Activated CD4-positive, alpha-beta T cell treated with anti-CD3 and anti-CD28 coated beads, Interleukin-2, amount 10 ng/mL, durations not matched to agents 7 days and 5 days (primary cell): ENCODE measurements at places on chromosomes 2 and 18.
A peak's percentile ranks its signal among the peaks of the same experiment; 100 is the strongest.

DNA sequence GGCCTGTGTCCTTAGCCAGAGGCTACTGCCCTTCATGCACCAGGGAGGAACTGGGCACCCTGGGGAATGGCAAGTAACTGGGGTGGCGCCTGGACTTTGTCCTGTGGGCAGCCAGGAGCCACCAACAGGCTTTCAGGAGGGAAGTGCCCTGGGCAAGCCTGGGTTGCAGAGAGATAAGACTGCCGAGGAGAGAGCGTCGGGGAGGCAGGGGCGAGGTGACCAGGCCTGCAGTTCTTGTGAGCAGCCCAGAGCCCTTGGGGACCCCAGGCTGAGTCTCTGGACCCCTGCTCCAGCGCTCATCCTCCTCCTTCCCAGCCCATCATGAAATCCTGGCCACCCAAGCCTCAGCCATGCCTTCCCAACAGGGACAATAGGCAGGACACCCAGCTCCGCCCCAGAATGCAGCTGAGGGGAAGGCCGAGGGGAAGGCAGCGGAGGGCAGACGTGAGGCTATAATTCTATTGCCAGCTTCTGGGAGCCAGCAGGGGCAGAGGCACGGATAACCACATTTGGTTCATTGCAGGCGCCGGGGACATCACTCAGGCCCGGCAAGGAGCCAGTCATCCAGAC lies 25.1 kb downstream of the ADRA2B start:
- DNase-seq = peak; percentile 1

DNA sequence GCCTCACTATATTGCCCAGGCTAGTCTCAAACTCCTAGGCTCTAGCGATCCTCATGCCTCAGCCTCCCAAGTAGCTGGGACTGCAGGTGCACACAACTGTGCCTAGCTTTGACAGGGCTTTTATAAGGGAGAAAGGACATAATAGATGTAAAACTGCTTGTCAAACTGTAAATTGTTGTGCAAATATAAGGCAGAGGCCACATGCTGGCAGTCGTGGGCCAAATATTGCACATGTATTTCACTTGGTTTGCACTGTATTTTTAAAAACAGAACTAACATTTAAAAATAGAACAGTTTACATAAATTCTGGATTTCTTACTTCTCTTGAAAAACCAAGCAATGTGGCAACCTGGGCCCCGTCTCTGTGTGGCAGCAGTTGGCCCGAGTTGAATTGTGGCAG lies 31.2 kb upstream of the MYO3B start:
- DNase-seq = no peak

DNA sequence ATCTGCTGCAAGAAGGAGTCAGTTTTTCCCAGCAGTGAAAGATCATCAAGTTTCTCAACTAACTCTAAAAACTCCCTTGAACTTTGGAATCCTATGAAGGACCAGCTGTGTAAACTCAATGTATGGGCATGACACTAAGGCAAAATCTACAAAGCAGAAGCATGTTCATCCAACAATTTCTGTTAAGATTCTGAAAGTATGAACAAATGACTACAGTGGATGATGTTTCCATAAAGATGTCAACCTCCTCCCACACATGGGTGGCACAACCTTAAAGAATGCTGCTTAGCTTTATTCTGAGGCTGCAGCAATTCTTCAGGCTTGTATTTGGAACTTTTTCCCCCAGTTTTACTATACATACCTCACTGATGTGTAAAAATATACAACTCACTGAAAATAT lies 47.2 kb downstream of the WDR33 start:
- DNase-seq = no peak

DNA sequence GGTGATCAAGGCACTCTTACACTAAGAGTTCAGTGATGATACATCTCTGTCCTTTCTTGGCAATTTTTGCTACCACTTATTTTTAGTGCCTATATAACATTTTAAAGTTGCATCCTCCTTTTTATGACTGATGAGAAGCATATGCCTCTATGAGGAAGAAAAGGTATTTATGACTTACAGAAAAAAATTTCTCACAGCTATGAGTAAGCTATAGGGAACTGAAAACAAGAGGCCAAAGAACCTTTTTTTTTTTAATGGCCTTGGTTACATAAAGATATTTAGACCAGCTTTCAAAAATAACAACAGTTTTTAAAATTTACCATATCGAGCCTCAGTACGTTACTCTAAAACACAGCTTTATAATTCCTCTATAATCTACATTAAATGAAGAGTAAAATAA lies 21.3 kb downstream of the MBD5 start:
- DNase-seq = no peak

- DNase-seq = no peak
Observed at GRCh38 chr2:202681688-202682205, 47.0 kb downstream of the FAM117B start.

- no peak for DNase-seq
Observed at GRCh38 chr18:35939138-35939537, 33.3 kb upstream of the RMP24 start.

GRCh38 chr2:18950361-18950851 lies 361.0 kb upstream of the NT5C1B start:
- no peak for DNase-seq

- no peak for DNase-seq
Observed at GRCh38 chr2:108125581-108125980, 114.2 kb upstream of the SULT1C3 start.

DNA sequence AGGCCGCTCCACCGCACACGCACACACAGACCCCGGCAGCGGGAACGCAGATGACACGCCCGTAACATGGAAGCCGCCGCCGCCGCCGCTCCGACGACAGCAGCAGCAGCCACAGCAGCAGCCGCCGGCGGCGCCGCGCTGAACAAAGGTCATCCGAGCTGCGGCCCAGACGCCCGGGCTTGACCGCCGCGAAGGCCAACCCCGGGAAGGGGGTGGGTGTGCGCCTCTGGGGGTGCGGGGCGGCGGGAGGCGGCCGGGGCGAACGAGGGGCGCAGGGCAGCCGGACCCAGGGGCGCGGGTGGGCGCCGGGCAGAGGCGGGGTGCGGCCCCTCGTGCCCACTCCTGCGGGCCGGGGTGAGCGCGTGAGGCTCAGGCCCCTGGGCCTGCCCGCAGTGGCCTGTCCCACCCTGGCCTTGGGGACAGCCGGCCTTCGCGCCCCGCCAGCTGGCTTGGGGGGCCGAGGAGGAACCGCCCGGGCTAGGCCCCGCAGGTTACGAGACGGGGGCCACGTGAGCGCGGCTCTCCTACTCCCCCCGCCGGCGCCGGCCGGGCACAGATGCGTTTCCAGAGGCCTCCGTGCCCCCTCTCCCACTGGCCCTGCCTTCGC lies 1.0 kb upstream of the ZNF532 start:
- peak; percentile 22 for DNase-seq

DNA sequence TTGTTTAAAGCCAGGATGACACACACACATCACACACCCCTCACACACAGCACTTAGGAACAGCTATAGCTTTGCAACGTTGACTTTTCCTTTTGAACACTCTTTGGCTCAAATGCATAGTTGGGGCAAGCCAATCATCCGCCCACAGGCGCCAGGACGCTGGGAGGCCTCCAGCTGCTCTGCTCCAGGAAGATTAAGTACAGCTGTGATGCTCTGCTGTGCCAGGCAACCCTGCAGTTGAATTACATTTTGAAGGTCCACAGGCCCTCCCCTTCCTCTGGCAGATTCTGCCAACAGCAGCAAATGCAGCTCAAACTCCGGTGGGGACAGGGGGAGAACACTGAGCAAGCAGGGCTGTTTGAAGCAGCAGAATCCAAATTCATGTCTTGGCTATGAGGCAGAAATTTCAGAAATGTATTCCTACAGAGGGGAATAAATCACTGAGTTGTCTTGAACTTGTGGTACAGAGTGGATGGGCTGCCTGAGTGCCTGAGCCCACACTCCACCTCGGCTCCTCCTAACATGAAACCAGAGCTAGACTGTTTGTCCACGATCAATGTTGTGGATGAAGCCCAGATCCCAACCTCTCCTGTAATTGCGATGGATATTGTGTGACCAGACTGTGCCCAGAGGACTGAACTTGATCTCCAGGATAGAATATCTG lies 86.5 kb upstream of the PPP1CB start:
- DNase-seq = no peak

GRCh38 chr2:174971868-174972781 lies 33.1 kb downstream of the CHN1 start:
- DNase-seq = no peak

DNA sequence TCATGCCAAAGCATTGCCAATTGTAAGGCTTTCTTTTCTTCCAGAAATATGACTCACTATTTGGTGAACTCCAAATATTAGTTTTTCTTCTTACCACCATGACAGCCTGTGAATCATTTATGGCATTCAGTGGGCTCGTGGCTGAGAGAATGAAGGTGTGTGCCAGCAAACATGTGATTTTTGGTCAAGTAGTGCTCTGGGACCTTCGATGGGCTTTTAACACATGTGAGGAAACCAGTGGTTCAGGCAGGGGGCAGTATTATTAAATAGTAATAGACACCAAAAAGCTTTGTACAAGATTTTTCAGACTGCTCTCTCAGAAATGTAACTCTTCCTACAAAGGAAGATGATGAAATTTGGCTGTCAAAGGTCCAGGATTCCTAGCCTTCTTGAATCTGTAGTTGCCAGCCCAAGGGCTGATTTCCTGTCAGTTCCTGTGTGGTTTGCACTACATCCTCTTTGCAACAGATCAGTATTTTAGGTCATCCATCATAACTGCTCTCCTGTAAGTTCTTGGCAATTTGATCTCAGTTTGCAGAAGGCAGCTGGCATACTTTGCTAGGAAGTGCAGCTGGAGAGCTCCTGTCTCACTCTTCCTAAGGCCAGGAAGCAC lies 64.3 kb downstream of the BABAM2 start:
- DNase-seq = peak; percentile 41

- DNase-seq = no peak
Observed at GRCh38 chr2:190922376-190922775, 41.8 kb downstream of the GLS start.

DNA sequence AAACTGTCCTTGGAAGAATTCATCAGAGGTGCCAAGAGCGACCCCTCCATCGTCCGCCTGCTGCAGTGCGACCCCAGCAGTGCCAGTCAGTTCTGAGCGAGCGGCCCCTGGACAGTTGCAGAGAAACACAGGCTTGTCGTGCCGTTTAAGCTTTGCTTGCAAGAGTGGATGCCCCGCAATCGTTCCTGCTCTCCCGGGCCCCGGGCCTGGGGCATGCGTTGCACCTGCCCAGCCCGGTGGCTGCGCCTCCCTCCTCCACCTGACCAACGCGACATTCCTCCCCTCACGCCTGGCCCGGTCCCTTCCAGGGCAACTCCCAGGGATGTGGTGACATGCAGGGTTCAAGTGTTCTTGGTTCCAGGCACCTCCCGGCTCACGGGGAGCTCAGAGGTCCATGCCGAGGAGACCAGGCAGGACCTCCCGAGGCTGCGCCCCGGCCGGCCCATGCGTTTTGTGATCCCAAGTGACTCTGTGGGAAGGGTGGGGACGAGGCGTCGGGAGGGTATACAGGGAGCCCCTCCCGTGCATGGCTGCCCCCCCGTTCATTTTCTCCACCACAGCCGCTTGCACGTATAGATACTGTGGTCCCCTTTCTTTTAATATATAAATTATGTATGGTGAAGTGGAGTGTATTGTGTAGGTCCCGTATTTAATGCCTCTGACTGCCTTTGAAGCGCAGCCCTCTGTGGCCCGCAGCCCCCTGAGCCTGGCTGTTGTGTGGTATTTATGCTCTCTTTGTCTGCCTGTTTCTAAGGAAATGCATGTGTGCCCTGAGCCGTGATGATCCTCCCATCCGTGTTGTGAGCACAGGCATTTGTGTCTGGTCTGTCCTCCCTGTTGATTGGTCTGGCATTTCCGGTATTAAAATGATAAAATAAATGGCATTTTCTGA lies 21.2 kb downstream of the ODC1 start:
- no peak for DNase-seq

- DNase-seq = peak; percentile 45
Observed at GRCh38 chr2:9950521-9951271, 797 bp upstream of the GRHL1 start.

- DNase-seq = no peak
Observed at GRCh38 chr2:41206004-41206403, 754.1 kb upstream of the SLC8A1 start.

DNA sequence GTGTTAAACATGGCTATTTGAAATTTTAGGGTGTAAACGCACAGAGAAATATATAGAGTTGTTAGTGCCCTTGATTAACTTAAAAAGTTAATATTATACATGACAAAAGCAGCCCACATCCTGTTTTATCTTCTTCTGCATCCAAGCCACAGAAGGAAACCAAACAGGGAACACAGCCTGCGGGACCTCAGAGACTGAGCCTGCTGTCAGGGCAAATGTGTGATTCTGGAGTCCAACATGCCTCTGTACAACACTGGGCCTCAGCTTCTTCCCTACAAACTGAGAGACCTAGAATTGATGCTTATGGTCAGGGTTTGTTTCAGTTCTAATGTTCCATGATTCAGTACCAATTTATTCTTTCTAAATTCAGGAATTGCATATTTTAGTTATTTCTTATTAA lies 404.7 kb downstream of the FBXO15 start:
- DNase-seq = no peak

GRCh38 chr2:23590241-23590869 lies 205.4 kb downstream of the KLHL29 start:
- DNase-seq = no peak

- no peak for DNase-seq
Observed at GRCh38 chr2:9252002-9252357, 45.4 kb downstream of the ASAP2 start.

DNA sequence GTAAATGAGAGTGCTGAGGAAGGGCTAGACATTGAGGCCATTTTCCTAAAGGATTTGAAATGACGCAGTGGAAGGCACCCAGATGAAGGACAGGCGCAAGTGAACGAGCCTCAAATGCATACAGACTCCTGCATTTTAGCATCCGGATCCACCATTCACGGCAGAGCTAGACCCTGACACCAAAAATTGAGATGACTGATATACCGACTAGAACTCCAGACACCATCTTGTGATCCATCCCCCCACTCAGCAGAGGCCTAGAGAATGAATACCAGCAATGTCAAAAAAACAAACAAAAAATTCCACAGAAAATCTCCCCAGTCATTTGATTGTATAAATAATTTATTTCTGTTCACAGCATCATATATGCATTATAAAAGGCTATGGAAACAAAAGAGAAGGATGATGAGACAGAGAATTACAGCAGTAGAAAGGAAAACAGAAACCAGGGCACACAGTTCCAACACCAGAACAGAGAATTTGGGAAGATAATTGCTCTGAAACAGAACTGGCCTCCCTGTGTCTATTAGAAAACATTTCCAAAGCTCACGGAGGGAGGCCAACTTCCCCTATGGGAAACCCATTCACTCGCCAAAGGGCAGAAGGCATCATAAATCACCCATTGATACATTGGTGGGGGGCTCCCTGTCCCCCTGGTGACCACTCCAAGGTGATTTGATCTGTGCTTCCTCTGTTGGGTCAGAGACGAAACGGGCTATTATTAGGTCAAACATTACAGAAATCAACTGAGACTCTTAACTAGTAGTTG lies 4.0 kb downstream of the ARL4C start:
- peak; percentile 29 for DNase-seq

DNA sequence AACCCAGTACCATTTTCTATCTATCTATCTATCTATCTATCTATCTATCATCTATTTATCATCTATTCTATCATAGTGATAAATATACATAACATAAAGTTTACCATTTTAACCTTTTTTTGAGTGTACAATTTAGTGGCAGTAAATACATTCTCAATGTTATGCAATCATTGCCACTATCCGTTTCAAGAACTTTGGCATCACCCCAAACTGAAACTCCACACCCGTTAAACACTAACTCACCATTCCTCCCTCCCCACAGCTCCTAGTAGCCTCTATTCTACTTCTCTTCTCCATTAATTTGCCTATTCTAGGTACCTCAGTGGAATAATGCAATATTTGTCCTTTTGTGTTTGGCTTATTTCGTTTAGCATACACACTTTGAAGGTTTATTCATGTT lies 82.5 kb upstream of the KCNE4 start:
- DNase-seq = no peak
